HFF-Myc (cell line): ENCODE measurements at places on chromosomes 7 and 10.

DNA sequence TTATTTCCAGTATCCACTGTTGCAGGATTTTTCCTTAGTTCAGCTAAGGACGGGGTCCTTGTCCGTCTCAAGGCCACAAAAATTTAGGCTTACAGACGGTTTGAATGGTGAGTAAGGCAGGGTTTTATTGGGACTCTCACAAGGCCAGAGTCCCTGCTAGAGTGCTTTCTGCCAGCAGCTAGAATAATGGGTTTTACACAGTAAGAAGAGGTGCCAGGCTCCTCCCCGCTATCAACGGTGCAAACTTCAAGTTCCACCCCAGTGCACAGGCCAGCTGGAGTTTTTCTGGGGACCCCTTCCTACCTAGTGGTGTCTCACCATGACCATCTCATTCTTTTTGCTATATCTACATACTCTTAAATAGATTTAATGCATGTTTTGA is 198.5 kb upstream of the KCTD7 start:
- no peak for DNase-seq

- DNase-seq: no peak
These were observed 4.9 kb downstream of the COL17A1 start for GRCh38 chr10:104080762-104081161.

DNA sequence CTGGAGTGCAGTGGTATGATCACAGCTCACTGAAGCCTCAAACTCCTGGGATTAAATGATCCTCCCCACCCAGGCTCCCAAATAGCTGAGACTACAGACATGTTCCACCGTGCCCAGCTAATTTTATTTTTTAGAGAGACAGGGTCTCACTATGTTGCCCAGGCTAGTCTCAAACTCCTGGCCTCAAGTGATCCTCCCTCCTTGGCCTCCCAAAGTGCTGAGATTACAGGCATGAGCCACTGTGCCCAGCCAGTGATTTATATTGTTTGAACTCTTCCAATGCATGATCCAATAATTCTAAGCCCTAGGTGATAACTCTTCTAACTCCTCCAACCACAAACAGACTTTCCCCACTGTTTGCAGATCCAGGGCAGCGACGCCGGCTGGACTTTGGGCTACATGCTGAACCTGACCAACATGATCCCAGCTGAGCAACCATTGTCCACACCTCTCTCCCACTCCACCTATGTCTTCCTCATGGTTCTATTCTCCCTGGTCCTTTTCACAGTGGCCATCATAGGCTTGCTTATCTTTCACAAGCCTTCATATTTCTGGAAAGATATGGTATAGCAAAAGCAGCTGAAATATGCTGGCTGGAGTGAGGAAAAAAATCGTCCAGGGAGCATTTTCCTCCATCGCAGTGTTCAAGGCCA is 41.8 kb upstream of the CC2D2B start:
- DNase-seq: no peak

- no peak for DNase-seq
These were observed 37.0 kb downstream of the CNPY1 start for GRCh38 chr7:155509359-155509724.

GRCh38 chr10:76554478-76554877 is 1083.1 kb downstream of the KCNMA1 start:
- DNase-seq: no peak
